ENCODE measurements at places on chromosomes 11 and 22.

DNA sequence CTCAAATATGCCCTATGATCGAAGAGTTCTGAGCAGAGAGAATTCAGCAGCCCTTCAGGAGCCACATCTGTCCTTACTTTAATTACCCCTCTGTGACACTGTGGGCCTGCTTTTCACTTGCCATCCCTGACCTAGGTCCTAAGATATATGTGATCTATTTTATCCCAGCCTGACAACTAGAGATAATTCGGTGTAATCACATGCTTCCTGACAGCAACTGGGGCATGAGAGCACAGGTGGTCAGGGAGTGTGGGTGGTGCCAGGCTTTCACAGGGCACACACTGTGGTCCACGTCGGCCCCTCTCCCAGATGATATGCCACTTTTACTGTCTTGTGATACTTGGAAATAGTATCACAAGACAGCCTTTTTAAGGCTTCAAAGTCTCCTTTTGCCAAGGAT lies 3.9 kb downstream of the TUBA8 start:
- DNase-seq: peak; percentile 45

GRCh38 chr11:104653407-104653806 lies 244.9 kb downstream of the CASP12 start:
- no peak for DNase-seq

GRCh38 chr11:112826026-112826425 lies 135.2 kb upstream of the NCAM1 start:
- no peak for DNase-seq

- no peak for DNase-seq
These were observed 56.6 kb upstream of the SCUBE2 start for GRCh38 chr11:9148035-9148434.

DNA sequence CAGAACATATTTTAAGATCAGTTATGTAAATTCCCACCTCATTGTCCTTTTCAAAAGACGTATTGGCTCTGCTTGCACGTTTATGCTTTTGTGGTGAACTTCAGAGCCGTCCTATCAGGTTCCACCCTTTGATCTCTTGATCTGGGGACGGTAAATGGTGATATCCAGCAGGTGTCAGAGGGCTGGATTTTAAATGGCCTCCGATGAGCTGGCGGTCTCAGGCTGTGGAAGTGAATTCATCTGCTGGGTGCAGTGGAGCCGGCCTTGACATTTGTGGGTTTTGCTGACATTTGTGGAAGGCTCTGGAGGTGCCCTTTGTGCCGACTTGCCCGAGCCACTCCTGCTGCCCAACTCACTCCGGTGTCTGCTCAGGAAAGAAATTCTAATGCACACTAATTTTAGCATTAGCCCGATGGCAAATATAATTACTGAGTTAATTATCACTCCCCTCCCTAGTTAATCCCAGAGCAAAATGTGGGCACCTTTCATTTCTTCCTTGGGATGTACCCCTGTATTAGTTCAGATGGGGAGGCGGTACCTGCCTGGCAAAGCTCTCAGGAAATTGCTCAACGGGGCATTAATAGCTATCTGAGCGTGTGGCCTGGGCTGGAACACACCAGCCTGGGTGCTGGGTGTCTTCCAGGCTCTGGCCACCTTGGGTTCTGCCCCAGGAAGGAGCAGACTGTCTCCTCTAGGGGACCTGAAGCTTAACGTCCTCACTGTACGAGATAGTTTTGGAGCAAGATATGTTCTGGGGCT lies 9.1 kb downstream of the LRP5 start:
- no peak for DNase-seq

DNA sequence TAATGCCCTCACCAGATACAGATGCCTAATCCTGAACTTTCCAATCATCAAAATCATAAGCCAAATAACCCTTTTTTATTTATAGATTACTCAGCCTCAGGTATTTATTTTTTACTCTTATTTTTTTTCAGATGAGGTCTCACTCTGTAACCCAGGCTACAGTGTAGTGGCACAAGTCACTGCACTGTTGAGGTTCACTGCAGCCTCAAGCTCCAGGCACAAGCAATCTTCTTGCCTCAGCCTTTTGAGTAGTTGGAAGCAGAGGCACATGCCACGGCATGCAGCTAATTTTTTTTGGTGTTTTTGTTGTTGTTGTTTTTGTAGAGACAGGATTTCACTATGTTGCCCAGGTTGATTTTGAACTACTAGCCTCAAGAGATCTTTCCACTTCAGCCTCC lies 49.5 kb downstream of the TTC28 start:
- DNase-seq: no peak

GRCh38 chr22:47580121-47580520 lies 817.7 kb downstream of the TBC1D22A start:
- no peak for DNase-seq

DNA sequence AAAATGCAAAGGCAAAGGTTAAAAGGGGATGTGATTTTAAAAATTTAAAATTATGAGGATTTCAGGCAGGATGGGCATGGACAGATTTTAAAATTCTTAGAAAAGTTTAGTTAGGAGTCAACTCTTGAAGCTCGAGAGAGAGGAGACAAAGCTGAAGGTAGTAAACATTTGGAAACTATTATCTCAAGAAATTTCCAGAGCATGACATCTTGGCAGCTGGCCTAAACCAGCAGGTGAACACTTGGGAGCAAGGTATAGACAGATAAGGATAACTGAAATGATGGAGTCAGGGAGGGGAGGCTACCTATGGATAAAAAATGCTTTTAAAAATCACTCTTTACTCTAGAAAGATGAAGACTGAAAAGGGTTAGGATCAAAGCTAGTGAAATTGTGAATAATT lies 13.7 kb downstream of the POU2AF3 start:
- DNase-seq: peak; percentile 26

DNA sequence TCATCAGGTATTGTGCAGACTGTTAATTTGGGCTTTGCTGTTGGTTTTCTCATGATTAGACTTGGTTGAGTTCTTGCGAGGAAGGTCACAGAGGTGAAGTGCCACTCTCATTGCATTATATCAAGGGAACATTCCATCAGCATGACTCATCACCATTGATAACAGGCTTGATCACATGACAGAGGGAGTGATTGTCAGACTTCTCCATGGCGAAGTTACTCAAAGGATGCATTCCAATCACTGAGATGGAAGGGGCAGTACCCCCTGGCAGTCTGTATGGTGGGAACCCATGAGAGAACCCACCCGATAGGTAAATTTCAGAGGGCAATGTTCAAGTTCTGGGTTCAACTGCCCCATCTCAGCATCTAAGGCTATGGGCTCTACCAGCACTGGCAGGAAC lies 19.4 kb upstream of the P2RY2 start:
- DNase-seq: no peak

DNA sequence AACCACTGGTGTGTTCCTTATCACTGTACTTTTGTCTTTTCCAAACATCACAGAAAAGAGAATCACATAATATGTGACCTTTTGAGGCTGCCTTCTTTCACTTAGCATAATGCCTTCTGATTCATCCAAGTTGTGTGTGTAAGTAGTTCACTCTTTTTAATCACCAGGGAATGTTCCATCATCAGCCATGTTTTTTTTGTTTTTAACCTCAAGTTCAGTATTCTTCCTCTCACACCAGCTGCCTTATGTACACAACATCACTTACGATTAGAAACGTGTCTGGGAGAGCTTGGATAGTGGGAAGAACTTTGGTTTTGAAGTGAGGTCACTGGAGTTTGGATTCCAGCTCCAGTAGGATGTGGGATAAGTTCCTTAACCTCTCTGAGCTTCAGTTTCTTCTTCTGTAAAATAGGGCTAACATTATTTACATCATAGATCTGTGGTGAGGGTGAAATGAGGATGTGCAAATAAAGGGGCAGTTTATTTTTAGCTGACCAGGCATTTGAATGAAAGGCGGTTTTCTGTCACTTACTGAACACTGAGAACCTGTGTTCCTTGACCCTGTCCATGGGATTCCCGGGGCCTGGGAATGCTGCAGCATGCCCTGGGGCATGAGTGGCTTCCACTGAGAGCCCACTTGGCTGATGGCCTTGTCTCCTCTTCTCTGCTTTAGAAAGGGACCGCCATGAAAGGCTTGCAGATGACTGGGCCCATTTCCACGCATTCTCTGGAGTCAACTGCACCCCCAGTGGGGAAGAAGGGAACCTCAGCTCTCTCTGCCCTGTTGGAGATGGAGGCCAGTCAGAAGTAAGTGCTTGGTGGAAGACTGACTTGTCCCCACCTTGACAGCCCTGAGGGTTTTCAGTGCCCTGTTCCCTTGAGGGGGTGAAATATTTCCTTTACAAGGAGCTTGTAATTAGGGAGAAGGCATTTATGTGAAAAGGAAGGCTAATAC lies 92.6 kb downstream of the DEPDC5 start:
- no peak for DNase-seq

- no peak for DNase-seq
These were observed 31.1 kb upstream of the PPARA start for GRCh38 chr22:46119093-46119728.
